ENCODE measurements at places on chromosomes 2 and 18. TPM values are rescaled to one million over a fixed set of nuclear protein-coding genes. Genes with fewer than 3 reads are reported as not detected.

GRCh38 chr2:108297436-108298141 is 8.9 kb downstream of the SULT1C2 start:
- H3K4me1 ChIP-seq, result no peaks in the 10 kb centered on the region
- H3K27ac ChIP-seq, result no peak overlapping the region
- H3K27me3 ChIP-seq, result no peaks in the 10 kb centered on the region
- H3K4me3 ChIP-seq, result no peak overlapping the region

FBXO36 gene
- 2.0 TPM for total RNA-seq

DNA sequence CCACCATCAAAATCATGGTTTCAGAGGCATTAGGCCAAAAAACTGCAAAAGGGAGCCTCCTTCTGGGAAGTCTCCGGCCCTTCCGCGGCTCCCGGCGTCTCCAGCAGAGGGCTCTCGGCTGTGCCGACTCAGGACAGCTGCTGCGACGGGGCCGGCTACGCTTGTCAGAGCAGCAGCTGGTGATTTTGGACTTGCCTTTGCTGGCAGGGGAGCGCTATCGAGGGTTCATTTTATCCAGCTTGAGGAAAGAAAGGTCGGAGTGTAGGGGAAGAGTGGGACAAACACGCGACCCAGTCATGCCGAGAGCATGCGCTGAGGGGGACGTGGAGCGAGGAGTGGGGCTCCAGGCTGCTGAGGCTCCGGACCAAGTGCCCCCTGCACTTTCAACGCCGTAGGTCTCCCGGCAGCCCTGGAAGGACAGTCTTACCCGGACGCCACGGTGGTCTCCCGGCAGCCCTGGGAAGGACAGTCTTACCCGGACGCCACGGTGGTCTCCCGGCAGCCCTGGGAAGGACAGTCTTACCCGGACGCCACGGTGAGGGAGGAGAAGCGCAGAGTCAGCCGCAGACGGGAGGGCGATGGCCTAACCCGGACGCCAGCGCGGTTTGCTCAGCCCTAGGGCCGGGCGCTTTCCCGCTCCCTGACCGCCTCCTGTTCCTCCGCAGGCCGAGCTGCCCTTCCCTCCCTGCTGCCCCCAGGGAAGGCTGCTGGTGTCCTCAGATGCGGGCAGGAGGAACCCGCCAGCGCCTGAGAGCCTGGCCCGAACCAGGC is 21.7 kb downstream of the DDX18 start:
- H3K4me1 ChIP-seq, result no peaks in the 10 kb centered on the region
- H3K27ac ChIP-seq, result no peak overlapping the region
- peaks cover 19% of the 10 kb centered on the region for H3K36me3 ChIP-seq
- peaks cover 17% of the 10 kb centered on the region for H3K27me3 ChIP-seq

DNA sequence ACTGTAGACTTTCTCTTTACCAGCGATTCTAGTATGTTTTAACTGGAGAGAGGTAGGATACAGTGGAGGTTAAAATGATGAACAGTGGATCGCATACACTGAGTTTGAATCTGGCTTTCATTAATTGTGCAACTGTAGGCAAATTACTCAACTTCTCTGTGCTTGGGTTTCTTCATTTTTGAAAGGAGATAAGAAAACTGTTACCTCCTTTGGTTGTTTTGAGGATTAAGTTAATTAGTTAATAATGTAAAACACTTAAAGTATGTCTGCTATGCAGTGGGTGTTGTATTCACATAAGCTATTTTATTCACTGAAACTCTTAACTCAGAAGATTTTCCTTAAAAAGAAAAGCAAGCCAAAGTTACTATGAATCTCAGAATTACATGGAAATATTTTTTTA is 111.8 kb upstream of the CYP20A1 start:
- no peak for DNase-seq
- no peak overlapping the region for H3K27ac ChIP-seq
- H3K27me3 ChIP-seq, result no peaks in the 10 kb centered on the region

FOXD4L1 gene
- 0.24 TPM for total RNA-seq

KRTCAP3 gene
- total RNA-seq, result 1.6 TPM

UGT1A6 gene
- total RNA-seq, result 1.1 TPM

DYSF gene
- total RNA-seq, result 9.2 TPM

KIF1A gene
- total RNA-seq, result 0.42 TPM

Measured in thymus (tissue), 14 donors.